GM18507 (cell line): ENCODE measurements at places on chromosomes 12 and 14.

DNA sequence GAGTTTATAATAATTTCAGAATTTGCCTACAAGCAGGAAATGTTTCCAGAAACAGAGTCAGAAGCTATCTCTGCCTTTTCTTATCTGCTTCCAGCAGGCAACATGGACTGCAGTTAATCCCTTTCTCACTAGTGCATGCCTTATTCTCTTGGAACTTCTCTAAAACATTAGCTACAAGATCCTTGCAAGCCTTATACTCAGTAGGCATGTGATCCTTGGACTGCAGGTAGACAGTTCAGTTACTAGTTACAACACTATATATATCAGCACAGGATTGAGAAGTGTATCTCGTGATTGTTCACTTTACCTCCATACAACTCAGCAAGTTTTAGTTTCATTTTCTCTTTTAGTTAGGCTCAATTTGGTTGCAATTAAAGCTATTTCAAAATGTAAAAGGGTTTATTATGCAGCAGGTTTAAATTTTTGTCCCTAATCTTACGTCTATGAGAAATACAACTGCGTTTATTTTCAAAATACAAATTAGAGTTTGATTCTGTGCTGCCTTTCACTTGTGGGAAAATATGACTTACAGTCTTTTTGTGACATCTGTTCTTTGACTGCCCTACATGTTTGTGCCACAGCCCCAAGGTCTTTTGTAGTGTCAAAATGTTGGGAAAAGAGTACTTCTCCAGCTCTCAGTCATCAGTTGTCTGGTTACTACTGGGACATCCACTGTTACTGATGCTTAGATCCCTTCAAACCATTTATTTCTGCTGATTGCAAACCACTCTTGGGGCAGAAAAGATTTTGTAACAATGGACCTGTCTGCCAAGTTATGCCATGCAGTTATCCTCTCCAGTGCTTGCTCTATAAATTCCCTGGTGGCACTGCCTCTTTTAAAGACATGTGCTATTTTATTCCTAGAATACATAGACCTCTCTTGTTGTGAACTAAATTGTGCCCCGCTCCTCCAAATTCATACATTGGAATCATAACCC is 709.0 kb upstream of the FOXG1 start:
- DNase-seq = no peak

DNA sequence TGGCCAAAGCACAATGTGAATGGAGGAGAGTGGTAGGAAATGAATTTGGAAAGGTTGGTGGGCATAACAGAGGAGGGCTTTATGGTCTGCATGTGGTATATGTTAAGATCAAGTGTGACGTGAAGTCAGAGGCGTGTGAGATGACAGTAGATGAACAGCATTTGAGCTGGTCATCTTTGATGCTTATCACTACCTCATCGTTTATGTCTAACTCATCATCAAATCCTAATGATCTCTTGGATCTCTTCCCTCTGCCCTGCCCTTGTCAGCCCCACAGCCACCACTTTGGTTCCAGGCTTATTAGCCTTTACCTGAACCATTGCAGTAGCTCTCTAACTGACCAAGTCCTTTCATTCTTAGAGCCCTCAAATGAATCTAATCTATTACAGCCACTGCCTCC is 132.5 kb downstream of the LLPH start:
- no peak for DNase-seq

- DNase-seq = no peak
These were observed 29.7 kb upstream of the CHST11 start for GRCh38 chr12:104426926-104427546.

DNA sequence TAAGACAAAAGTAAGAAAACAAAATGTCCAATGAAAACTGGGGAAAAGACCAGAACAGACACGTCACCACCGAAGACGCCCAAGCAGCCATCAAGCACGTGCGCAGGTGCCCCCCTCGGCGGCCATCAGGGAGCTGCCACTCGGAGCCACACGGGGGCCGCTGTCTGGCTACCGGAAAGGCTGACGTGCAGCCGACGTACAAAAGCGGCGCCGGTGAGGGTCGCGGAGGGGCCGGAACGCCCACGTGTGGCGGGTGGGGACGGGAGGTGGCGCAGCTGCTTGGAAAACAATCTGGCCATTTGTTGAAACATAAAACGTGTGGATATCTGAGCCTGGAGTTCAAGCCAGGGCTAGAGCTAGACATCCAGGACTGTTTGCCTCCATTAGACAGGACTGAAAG is 60.7 kb downstream of the GALNT9 start:
- DNase-seq = no peak

DNA sequence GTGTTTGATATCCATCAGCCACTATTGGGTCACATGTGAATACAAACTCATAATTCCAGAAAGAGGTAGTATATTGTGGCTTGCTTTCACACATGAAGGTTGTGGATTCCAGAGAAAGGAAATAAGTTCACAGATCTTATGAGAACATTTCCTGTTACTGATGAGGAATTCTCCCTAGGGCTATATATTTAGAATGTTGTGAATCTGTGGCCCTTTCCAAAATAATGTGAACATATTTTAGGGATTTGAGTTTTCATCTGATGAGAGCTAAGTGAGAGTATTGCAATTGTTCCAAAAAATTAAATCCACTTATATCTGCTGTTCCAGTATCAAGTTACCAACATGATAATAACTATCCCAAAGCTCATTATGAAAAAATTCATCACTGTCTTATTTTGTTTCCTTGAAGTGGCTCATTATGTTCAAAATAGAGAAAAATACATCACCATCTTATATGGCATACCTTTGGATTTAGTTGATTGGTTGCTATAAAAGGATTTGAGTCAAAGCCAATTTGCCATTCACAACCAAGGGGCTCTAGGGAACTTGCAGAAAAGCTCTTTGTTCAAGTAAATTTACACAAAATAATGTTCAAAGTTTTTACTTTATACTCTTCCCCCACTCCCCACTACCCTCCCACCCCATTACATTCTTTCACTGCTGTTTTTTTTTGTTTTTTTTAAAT is 76.3 kb downstream of the MYRFL start:
- DNase-seq = no peak

DNA sequence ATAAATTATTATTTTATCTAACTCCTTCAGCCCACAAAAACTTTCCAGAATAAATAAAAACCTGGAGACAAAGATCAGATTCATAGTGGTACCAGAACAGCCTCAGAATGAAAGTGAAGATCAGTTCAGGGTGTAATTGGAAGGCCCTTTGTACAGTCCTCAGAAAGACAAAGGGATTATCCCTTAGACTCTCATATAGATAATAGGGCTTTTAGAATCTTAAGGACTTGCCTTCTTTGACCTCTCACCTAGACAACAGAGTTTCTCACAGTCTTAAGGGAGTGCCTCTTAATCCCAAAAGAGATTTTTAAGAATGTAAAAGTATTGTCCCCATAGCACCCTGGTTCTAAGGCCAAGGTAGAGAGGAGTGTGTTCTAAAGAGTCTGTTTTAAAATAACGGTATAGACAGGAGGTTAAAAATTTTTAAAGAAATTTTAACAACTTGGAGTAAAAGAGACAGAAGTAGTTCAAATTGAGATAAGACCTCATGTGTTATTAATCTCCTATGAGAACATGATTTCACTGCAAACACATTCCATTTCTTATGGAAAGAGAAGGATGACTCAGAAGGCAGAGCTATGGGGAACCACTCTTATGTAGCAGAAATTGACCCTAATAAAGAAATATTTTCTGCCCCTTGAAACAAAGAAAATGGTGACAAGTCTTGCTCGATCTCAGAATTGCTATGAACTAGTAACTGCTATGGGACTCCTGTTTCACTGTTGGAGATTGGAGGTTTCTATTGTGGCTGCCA is 24.2 kb upstream of the NOVA1 start:
- no peak for DNase-seq

GRCh38 chr12:20120403-20120725 is 248.0 kb upstream of the PDE3A start:
- no peak for DNase-seq

DNA sequence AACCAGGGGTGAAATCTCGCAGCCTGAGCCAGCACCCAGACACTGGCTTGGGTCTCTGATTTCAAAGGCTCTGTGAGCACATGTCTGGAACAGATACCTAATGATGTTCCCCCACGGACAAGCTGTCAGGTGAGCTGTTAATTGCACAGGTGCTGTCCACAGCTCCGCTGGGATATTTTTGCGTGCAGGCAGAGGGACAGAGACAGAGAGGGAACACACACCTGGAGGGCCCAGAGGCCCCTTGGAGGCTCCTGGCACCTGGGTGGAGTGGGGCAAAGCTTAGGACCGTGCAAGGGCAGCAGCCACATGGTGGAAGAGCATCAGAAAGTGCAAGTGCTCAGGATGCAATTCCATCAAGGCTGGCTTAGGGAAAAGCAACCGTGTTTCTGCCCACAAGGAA is 57.3 kb downstream of the ARL6IP4 start:
- DNase-seq = no peak

GRCh38 chr12:26092346-26093105 is 32.3 kb downstream of the BHLHE41 start:
- DNase-seq = no peak

- peak; percentile 55 for DNase-seq
These were observed 11.9 kb downstream of the RARG start for GRCh38 chr12:53219956-53220693.

GRCh38 chr14:72452774-72453173 is 441.1 kb downstream of the DPF3 start:
- no peak for DNase-seq

DNA sequence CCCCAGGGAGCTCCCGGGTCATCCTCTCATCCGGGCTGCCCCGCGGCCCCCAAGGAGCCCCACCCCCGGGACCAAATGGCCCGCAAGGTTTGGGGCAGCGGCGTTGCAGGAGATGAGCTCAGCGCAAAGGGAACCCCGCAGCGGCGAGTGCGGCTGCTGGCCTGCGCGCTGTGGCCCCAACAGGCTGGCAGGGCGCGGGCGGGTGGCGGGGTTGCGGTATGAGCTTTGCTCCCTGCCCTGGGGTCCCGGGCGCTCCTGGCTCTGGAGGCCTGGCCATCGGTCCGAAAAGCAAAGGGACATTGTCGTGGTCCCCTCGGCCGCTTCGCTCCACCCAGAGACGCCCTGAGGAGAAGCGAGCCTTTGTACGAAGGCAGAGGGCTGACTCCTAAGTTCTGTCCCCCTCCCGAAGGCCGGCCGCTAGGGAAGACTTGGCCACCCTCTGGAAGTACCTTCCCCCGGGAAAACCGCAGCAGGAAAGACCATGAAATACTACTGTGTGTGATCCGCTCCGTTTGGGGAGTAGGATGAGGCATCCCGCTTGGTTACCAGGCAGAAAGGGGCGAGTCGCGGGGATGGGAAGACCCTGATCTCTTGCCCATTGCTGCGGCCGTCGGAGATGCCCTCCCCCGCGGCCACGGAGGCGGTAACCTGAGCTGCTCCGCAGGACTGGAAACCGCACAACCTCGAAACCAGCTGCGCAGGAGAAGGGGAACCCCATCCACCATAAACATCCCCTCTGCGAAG is 620 bp upstream of the NID2 start:
- no peak for DNase-seq

- DNase-seq = no peak
These were observed 18.3 kb downstream of the AEBP2 start for GRCh38 chr12:19457561-19457960.

DNA sequence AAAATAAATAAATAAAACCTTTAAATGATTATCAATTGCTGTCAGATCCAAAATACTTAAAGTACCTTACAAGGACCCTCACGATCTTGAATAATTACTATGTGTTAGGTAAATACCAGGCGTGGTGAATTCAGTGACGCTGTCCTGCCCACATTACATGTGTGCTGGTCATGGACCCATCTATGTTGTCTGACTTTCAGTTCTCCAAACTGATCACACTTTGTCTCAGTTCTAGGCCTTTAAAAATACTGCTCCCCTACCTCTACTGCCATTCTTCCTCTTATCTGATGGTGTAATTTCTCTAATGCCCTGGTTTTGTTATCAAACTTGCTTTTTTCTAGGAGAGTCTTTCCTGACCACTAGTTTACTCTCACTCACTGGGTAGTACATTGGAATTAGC is 520.7 kb downstream of the TRHDE start:
- no peak for DNase-seq

DNA sequence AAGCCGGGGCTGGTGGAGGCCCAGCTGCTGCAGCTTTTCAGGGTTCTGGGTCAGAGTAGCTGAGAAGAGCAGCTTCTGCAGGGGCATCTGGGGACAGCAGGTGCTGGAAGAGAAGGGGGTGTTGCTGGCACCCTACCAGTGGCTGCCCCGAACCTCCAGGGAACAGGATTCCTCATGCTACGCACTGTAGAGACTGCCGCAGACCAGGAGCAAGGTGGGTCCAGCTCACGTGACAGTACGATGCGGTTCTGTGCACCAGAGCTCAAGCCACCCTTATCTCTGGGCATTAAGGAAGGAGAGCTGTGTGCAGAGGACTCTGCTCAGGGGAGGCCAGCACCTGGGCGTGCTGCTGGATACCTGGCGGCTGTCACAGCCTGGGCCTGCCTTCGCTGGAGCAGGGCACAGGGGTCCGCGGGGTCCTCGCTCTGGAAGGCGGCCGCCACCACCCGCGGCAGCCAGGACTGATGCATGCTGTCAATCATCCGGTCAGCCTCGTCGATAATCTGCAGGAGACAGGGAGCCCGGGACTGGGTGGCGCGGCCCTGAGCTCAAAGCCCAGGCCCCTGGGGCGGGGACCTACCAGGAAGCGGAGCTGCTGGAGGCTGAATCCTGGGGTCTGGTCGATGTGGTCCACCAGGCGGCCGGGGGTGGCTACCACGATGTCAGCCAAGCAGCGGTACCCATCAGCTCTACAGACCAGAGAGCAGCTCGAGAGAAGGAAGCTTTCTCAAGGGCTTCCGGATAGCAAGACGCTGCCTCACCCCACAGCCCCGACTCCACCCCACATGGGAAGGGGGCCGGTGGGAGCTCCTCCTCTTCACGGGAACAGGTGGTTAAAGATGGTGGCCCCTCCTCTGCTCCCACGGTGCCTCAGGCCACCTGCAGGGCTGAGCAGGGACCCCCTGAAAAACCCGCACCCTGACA is 2.9 kb downstream of the DDX51 start:
- DNase-seq = no peak

- no peak for DNase-seq
These were observed 447.4 kb downstream of the SLC16A7 start for GRCh38 chr12:60043236-60043635.

DNA sequence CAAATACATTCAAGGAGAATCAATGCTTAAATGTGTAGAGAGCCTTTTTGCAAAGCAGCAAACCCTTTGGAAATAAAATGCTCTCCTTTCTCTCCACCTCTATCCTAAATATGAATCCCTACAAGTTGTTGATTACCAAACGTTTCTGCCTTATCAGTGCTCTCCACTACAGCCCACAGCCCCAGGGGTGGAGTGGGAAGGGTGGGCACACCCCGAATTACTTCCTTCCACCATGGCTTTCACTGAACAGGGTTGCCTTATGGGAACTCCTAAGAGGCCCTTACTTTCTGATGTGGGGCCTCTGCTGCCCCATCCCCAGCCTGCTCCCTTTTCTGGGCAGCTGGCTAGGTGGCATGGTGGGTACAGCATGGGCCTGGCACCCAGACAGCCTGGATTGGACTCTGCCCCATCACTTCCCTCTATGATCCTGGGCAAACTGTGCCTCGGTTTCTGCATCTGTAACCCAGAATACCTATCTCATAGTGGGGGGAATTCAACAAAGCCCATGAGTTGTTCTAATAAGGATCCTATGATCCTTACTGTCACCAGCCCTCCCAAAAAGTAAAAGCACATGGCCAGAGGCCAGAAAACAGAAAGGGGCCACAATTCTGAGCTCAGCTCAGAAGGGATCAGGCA is 16.1 kb downstream of the AK7 start:
- DNase-seq = no peak
